Stimulated activated CD8-positive, alpha-beta memory T cell treated with anti-CD3 and anti-CD28 coated beads, Interleukin-4, amount 100 ng/mL, for 1 hour (primary cell): ENCODE measurements at places on chromosomes 6 and 20.

- no peak for DNase-seq
These were observed at the start of gene RGL2 for GRCh38 chr6:33298773-33299236. Gene RGL2 (minus strand): TSS chr6:33298942. CDS start chr6:33298610, 332 bp downstream.

DNA sequence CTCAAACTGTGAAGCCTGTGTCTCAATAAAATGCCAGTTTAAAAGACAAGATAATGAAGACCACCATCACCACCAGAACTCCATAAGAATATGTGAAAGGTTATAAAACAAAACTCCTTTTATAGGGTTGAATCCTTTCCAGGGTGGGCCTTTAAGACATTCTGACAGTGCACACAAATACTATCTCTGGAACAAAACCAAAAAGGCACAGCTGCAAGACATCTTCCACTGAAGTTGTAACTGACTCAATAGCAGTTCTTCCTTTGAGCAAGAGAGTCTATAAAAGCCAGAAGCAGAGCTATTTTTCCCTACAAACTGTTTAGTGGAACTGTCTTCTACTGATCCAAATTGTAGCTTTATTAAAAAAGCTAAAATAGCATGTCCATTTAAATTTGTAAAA is 81.6 kb downstream of the EPB41L2 start:
- DNase-seq: no peak

DNA sequence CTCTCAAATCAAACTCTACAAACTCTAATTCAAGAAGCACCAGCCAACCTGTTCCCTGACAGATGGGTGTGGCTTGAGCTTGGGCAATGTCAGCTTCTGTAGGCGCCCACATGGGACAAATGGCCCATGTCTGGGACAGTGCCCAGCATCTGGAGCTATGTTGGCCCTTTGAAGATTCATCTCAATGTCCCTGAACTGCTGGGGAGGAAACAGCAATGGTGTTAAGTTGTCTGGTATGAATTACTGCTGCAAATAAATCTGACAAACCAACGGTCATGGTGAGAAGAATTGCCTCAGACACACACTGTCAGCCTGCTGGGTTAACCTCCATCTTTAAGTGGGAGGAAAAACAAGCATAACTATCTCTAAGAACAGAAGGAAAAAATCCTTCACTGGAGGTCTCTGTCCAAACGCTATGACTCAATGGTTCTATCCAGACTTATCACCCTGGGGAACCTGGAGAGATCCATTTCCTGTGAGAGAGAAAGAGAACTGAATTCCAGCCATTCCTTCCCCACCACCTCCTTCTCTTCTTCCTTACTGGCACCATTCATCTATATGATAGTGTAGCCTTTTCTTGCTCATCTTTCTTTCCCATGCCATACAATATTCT is 274.9 kb downstream of the CDH26 start:
- DNase-seq: no peak

GRCh38 chr6:88248709-88249321 is 82.7 kb upstream of the CNR1 start:
- DNase-seq: no peak
